ENCODE measurements at places on chromosomes 5 and 9. TPM values are rescaled to one million over a fixed set of nuclear protein-coding genes. Genes with fewer than 3 reads are reported as not detected.

DNA sequence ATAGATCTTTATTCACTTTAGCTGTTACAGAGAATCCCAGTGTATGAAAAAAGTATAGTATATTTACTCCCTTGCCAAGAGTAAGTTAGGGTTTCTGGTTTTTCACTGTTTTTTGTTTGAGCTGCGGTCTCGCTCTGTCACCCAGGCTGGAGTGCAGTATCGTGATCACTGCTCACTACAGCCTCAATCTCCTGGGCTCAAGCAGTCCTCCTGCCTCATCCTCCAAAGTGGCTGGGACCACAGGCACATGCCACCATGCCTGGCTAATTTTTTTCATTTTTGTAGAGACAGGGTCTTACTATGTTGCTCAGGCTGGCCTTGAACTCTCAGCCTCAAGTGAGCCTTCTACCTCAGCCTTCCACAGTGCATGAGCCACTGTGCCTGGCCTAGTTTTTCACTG lies 3.0 kb downstream of the RAI14 start:
- DNase-seq, result no peak

- DNase-seq, result no peak
Measured at GRCh38 chr9:34630402-34631154, 1.7 kb upstream of the ARID3C start.

GRCh38 chr5:54081415-54081814 lies 229.0 kb downstream of the ARL15 start:
- no peak for DNase-seq

DNA sequence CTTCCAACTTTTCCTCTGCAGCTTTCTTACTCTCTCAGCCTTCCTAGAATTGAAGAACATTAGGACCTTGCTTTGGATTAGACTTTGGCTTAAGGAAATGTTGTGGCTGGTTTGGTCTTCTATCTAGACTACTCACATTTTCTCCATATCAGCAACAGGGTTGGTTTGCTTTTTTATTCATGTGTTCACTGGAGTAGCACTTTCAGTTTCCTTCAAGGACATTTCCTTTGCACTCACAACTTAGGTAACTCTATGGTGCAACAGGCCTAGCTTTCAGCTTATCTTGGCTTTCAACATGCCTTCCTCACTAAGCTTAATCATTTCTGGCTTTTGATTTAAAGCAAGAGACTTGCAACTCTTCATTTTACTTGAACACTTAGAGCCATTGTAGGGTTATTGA lies 153.1 kb downstream of the CCDC192 start:
- no peak for DNase-seq

- no peak for DNase-seq
Measured at GRCh38 chr9:129852579-129852978, 17.3 kb downstream of the USP20 start.

- DNase-seq, result no peak
Measured at GRCh38 chr5:137164961-137165360, 334.2 kb downstream of the SPOCK1 start.

DNA sequence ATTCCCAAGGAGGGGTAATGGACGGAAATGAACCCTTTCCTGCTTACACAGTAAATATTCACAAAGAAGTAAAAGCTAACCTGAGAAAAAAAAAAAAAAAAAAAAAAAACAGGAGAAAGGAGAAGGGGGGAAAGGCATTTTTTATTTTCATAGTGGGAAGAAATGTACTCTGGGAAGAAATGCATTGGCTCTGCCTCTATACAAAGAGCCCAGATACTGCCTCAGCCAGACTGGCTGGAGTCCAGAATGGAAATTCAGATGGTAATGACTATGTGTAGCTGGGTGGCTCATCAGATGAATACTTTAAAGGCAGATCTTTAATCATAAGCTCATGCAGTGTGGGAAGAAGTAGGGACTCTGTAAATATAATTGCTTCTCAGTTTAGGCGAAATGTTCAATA lies 124.9 kb upstream of the ZNF608 start:
- no peak for DNase-seq

The WNK2 gene
- total RNA-seq, result 7.7 TPM

The BNIP1 gene
- total RNA-seq, result 8.4 TPM

All from lower lobe of right lung (tissue), 2 donors.